ENCODE measurements at places on chromosomes 12 and 14.

DNA sequence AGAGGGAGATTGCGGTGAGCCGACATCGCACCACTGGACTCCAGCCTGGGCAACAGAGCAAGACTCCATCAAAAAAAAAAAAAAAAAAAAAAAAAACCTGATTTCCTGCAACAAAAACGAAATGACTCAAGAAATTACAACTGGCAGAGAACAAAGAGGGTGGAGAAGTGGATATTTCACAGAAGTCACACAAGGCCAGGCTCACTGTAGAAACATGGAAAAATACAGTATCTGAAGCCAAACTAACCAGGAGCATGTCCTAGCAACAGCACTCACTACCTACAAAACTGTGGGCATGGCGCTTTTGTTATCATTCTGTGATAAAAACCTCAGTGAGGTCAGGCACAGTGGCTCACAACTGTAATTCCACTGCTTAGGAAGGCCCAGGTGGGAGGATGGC lies 11.7 kb upstream of the MMP17 start:
- DNase-seq: no peak

GRCh38 chr14:55271572-55272298 lies 514 bp downstream of the FBXO34 start:
- peak; percentile 89 for DNase-seq

DNA sequence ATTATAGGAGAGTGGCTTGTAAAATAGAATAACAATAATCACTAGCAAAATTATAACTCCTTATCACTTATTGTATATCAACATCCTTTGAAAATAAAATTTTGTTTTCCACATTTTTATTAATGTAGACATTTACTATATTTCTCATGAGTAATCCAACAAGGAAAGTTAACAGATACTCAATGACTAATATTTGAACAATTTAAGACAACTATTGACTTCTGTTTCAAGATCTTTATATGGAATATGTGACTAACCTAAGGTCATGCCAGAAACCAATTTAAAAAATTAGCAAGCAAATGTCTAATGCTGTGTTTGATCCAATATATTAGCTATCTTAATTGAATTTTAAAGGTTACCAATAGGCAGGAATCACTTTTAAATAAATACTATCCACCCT lies 638.5 kb upstream of the FLRT2 start:
- DNase-seq: no peak

- DNase-seq: no peak
Measured at GRCh38 chr12:95956557-95957145, 13.5 kb downstream of the AMDHD1 start.

DNA sequence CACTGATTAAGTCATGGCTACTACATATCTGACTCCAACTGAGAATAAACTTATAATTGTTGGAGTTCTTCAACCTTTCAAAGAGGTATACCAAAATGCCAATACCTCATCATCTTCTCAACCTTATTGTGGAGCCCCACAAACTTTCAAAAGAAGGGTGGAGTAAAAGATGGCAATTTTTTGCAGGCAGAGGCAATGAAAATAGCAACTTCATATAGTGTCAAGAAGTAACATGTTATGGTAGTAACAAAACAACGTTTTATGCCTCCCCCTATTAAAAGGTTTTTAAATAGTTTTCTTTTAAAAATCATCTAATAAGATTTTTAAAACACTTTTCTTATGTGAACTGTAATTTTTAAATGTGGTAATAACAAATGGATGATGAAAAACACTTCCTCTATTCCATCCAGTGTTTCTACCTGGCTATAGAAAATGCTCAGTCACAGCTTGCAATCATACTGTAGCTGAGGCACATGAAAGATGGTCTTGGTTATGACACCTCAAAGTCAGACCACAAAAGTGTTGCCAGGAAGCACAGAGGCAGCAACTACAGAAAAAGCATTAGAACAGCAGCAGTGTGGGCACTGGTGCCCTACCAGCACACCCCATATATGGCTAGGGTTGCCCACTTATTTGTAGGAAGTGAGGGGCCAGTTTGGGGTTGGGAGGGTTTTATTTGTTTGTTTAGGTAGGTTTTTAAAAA lies 7.0 kb downstream of the PPP1R12A start:
- DNase-seq: peak; percentile 18

DNA sequence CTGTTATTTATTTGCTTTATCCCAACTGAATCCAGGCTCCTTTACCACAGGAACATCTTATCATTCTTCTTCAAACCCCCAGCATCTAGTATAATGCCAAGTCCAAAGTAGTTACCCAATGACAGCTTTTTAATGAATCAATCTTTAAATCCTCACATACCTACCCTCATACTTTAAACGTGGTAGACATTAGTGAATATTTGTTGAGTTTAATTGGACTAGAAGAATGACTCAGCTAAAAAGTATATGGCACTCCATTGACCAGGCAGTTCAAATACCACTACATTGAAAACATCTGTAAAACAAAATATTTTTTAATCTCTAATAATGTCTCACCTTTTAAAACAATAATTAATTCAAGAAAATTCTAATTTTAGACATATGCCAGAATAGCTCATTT lies 98.1 kb downstream of the ZFC3H1 start:
- no peak for DNase-seq

DNA sequence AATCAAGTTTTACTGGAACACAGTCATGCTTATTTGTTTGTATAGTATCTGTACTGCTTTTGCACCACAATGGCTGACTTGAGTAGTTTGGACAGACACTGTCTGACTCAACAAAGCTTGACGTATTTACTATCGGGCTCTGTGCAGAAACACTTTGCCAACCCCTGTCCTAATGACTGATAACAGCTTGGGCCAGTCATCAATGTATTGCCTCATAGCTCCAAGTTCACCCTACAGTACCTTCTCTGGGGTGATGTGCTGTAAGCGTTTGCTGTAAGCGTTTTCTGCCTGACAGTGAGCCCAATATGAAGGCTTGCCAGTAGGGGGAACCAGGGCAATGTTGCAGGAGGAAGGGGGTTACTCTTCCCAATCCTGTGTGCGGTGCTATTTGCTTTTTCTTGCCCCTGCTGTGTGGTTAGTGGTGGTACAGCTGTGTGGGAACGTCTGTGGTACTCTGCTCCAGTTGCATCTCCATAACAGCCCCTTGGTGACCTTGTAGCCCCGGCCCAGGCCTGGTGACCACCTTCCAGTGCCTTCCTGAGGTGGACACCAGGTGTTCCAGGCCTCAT lies 5.4 kb upstream of the CCDC177 start:
- peak; percentile 50 for DNase-seq

DNA sequence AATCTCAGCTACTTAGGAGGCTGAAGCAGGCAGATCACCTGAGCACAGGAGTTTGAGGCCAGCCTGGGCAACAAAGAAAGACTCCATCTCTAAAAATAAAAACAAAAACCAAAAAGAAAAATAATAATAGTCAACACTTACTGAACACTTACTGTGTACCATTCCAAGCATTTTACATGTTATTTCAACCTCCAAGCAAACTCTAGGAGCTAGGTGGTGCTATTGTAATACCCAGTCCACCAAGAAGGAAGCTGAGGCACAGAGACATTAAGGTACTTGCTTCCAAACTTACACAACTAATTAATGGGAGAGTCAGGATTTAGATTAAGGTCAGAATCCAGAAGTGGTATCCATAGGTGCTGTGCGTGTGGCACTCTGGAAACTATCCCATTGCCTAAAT lies 13.7 kb upstream of the OR6J1 start:
- DNase-seq: peak; percentile 60

DNA sequence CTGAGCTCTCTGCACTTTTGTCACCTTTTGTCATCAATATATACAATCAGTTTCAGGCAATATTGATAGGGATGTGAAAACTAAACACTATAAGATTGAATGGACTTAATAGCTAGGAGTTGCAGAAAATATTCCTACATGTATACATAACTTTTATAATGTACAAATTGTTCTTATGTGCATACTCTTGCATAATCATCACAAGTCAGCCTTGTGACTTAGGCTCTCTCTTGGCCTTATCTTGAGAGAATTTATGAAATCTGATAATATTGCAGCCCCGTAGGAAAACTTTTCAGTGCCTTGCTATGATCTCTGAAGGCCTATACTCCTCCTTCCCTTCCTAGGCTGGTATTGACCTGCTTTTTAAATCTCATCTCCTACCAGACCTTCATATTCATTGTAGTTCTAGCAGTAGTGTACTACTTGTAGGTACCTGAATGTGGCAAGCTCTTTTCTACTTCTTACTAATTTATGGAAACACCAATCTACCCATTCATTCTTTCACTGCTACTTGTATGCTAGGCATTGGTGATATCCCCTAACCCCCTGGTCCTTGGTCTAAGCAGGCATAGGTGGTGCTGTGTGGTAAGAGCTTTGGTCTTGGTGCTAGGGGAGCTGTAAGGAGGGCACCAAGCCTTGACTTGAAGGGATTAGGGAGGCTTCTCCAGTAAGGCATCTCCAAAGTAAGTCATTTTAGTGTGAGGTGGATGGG lies 100.0 kb downstream of the PRKCH start:
- peak; percentile 37 for DNase-seq

GRCh38 chr14:80164991-80165721 lies 46.1 kb downstream of the DIO2 start:
- DNase-seq: no peak

DNA sequence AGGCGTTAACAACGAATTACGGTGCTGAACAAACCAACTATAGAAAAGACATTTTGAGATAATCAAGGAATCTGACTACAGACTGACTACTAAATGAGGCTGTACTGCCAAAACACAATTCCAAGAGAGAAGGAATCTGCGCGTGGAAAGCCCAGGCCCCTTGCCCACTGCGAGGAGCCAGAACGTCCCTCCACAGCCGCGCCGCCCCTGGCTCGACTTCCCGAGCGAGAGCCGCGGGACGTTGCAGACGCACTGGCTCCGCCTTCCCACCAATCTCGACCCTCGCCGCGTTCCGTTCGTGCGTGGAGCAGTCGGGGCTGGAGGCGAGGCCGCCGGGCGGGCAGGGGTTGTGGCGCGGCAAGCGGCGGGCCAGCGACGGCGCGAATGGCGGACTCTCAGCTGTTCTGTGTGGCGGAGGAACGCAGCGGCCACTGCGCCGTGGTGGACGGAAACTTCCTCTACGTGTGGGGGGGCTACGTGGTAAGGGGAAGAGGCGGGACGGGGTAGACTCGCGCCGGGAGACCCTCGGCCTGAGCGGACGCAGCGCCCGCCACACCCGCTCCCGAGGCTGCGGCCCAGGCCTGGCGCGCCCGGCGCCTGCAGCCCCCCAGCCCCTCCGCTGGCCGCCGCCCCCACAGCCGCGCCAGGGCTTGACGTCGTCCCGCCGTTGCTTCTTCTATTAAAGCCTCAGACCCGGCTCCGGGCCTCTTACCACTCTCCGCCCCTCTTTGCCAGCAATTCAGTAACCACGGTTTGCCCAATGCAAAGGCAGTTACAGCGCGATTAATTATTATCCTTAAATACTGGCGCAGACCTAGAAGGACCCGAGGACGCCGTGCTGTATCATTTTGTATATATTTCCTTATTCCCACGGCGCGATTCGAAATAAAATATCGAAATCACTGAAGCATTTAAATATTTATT lies at the start of gene KLHDC1:
Gene KLHDC1, plus strand, starts transcription at position 310 of the 924 bp plus-strand sequence. Its CDS starts 75 bp downstream, at position 385.
- peak; percentile 75 for DNase-seq

All from inflammatory macrophage (primary cell).